ENCODE measurements at places on chromosomes 3 and 15.
A peak's percentile ranks its signal among the peaks of the same experiment; 100 is the strongest.

DNA sequence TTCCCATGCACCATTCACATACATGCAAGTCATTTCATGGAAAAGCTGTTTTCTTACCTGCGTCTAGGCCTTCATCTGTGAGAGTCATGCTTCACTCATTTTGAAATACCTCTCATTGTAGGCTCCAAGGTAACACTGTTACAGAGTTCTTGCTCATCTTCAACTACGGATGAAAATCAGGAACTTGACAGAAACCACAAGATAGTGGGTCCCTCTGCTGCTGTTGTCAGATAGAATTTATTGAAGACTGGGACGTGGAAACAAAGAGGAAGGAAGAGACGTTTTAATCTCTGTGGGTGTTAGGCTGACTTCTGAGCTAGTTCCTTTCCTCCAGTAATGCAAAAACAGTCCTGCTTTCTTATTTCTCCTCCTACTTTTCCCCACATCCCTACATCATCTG lies at the start of gene P2RY14:
Gene P2RY14, minus strand, starts transcription at position 313 of the 400 bp plus-strand sequence. CDS start 64,226 bp downstream, outside the sequence.
- DNase-seq, result no peak

DNA sequence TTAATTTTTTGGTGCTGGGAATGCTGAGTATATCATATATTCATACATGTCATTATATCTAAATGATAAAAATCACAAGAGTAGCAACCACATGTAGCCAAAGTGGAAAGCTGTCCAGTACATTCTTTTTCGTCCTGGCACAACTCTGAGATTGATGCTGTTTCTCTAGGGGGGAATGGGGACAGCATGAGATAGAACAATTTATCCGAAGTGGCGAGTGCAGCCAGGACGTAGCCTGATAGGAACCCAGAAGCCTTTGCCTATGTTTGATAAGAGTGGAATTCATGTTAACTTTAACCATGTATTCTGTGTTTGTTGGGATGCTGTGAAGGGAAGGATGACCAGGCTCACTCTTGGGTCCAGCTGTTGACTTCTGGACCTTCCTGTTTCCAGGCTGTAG lies 20.9 kb downstream of the PTPRG start:
- DNase-seq, result no peak

GRCh38 chr3:17771177-17772017 lies 29.0 kb upstream of the TBC1D5 start:
- DNase-seq, result no peak

GRCh38 chr3:11508346-11509172 lies 135.2 kb downstream of the VGLL4 start:
- no peak for DNase-seq

GRCh38 chr3:79767194-79767904 lies 449 bp downstream of the ROBO1 start:
- DNase-seq, result no peak

GRCh38 chr15:65385870-65386258 lies 8.1 kb upstream of the IGDCC3 start:
- DNase-seq, result no peak

DNA sequence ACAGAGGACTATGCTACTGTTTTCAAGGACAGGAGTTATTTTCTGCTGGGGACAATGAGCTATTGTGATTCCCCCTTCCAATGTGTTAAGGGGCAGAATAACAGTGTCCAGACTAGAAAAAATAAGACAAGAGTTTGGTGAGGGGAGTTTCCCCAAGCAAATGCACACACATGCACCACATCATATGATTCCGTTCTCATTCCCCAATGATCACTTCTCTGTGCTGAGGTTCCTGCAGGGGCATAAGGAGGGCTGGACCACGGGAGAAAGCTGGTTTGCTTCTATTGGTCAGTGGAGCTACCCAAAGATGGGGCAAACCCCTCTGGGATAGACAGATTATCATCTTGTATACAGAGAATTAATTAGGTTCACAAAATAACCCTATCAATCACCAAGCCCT lies 80.6 kb downstream of the RBPMS2 start:
- no peak for DNase-seq

- DNase-seq, result no peak
Measured at GRCh38 chr3:45923755-45924154, 19.5 kb upstream of the CXCR6 start.

DNA sequence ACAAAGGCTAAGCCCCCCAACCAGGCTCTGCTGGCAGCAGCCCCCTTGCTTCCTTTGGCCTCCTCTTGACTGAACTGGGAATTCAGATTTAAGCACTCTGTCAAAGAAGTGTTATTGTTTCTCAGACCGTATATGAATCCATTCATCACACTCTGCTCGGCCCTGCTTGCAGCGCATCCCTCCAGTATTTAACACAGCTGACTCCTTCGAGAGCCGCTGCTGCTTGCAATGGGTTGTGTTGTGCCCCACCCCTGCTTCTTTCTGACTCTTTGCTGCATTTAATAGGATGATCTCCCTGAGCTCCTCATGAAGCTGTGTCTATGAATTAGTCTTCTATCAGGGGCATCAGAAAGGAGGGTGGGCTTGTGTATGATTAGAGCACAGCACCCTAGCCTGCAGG lies 31.2 kb downstream of the C3orf20 start:
- no peak for DNase-seq

- no peak for DNase-seq
Measured at GRCh38 chr15:25862472-25863110, 536 bp downstream of the ATP10A start.

GRCh38 chr3:16865335-16865734 lies 19.4 kb upstream of the PLCL2 start:
- DNase-seq, result no peak

- DNase-seq, result no peak
Measured at GRCh38 chr3:133595341-133595740, 21.9 kb downstream of the CDV3 start.

GRCh38 chr3:14156843-14157561 lies 21.4 kb downstream of the XPC start:
- DNase-seq, result no peak

GRCh38 chr3:71684757-71685386 lies 40.3 kb downstream of the EIF4E3 start:
- peak; percentile 30 for DNase-seq

DNA sequence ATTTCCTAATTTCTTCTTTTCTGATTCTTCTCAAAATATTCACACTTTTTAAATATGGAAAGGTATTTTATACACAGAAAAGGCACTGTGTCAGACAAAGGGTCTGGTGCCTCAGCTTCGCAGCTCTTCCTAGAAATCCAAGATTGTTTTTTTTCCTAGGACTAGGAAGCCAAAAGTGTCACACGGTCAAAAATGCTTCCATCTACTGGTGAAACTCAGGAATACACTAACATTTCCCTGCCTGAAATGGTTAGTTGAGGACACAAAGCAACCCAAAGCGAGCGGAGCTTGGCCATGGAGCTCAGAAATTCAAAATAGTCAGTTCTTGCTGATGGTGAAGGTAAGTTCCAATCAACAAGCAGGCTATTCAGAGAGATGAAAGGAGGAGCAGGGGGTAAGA lies 426.5 kb upstream of the RASGRP1 start:
- DNase-seq, result no peak

DNA sequence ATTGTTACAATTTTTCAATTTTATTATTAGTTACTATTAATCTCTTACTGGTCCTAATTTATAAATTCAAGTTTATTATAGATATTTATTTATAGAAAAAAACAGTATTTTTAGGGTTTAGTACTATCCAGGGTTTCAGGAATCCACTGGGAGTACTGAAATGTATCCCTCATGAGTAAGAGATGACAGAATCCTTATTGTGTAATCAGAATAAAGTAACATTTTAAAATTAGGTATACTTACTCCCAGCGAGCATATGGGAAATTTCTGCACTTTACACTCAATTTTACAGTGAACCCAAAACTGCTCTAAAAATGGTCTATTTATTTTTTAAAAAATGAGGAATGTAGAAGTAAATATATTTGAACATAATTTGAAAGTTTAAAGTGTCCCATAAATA lies 202.7 kb downstream of the CGGBP1 start:
- no peak for DNase-seq

- no peak for DNase-seq
Measured at GRCh38 chr3:12423918-12424630, 60.2 kb upstream of the TSEN2 start.

- no peak for DNase-seq
Measured at GRCh38 chr3:123792473-123793201, 91.5 kb downstream of the MYLK start.

- DNase-seq, result no peak
Measured at GRCh38 chr15:60649845-60650548, 171.1 kb upstream of the ICE2 start.

GRCh38 chr15:89551550-89551949 lies 23.7 kb upstream of the TICRR start:
- DNase-seq, result no peak
